ENCODE measurements at places on chromosomes 16 and 17. TPM values are rescaled to one million over a fixed set of nuclear protein-coding genes. Genes with fewer than 3 reads are reported as not detected.

GRCh38 chr17:50289991-50290702 lies 15.9 kb downstream of the TMEM92 start:
- H3K27me3 ChIP-seq = no peaks in the 10 kb centered on the region
- H3K27ac ChIP-seq = peak overlapping the region; percentile 80
- DNase-seq = peak; percentile 88
- peak overlapping the region; percentile 10 for H3K4me3 ChIP-seq

DNA sequence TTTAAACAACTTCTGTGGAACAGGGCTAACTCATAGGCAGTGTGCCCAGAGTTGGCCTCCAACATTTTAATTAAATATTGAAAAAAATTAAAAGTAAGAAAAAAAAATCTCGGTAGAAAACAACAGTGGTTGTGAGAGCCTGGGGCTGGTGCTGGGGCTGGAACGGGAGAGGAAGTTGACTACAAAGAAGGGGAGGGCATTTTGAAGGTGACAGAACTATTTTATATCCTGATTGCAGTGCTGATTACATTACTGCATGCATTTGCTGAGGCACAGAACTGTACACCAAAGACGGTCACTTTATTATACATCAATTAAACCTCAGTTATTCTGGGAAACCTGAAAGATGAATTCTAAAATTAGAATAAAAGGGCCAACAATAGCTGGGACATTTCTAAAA lies 142.5 kb downstream of the PARN start:
- peak overlapping the region; percentile 32 for H3K4me3 ChIP-seq
- H3K27ac ChIP-seq = peak overlapping the region; percentile 55
- no peak for DNase-seq

GRCh38 chr17:59565959-59566324 lies 532 bp downstream of the DHX40 start:
- H3K27me3 ChIP-seq = no peaks in the 10 kb centered on the region
- H3K4me3 ChIP-seq = peak overlapping the region; percentile 96
- H3K36me3 ChIP-seq = peaks cover 3% of the 10 kb centered on the region
- peaks cover 19% of the 10 kb centered on the region for H3K4me1 ChIP-seq

DNA sequence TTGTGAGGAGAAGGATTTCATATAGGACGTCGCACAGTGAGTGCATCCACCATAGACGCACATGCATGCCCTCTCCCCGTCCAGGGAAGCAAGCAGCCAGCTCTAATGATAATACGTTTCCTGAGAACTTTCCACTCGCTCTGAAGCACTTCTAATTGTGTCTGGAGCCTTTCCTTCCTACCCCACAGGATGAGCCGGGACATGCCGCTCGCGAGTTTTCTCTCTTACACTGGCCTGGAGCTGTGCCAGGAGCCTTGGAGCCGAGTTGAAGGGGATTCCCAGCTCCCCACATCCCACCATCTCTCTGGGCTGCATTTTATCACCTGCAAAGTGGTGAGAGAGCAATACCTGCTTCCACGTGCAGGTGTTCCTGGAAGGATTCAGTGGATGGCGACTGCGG lies 368.1 kb downstream of the C16orf95 start:
- H3K27me3 ChIP-seq = peaks cover 15% of the 10 kb centered on the region
- no peak for DNase-seq
- no peak overlapping the region for H3K4me3 ChIP-seq
- H3K27ac ChIP-seq = no peak overlapping the region
- H3K36me3 ChIP-seq = no peaks in the 10 kb centered on the region
- H3K4me1 ChIP-seq = peaks cover 4% of the 10 kb centered on the region

- H3K4me1 ChIP-seq = peaks cover 4% of the 10 kb centered on the region
- H3K4me3 ChIP-seq = no peak overlapping the region
- H3K36me3 ChIP-seq = no peaks in the 10 kb centered on the region
- H3K27ac ChIP-seq = no peak overlapping the region
- peaks cover 7% of the 10 kb centered on the region for H3K27me3 ChIP-seq
Observed at GRCh38 chr17:56320443-56320842, 167.2 kb downstream of the ANKFN1 start.

CHST5 gene
- 0.56 TPM for total RNA-seq

DNA sequence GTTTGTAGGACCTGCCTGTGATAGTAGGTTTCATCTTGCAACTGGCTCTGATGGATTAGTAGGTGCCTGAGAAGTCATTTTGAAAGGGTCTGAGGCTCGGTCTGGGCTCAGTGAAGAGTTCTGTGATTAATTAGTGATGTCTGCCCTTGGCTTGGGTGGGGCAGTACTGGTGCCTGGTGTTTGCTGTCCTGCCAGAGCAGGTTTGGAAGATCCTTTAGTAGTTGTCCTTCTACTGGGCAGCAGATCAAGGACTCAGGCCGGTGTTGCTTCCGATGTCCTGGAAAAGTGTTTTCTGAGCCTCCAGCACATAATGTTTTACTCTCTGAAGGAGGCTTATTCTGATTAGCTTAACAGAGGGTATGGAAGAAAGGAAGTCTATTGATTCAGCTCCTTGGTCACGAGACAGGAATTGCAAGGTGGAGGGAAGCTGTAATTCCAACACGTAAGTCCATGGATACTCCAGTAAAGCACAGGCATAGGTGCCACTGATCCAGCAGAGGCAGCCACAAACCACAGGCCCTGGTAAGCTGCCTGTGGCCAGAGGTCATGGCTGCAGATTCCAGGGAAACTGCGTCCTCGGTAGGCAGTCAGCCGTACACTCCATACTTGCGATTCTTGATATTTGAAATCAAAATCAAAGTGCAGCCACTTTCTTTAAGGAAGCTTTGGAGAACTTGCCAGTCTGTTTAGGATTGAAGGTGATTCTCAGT lies 18.7 kb downstream of the HLF start:
- H3K4me3 ChIP-seq = no peak overlapping the region
- no peaks in the 10 kb centered on the region for H3K36me3 ChIP-seq
- H3K27ac ChIP-seq = peak overlapping the region; percentile 87
- peaks cover 74% of the 10 kb centered on the region for H3K4me1 ChIP-seq
- DNase-seq = no peak
- H3K27me3 ChIP-seq = no peaks in the 10 kb centered on the region

Measured in suprapubic skin (tissue), 4 donors.